ENCODE measurements at places on chromosomes 12 and 14. TPM values are rescaled to one million over a fixed set of nuclear protein-coding genes. Genes with fewer than 3 reads are reported as not detected.

The PZP gene
- 2.9 TPM for polyA plus RNA-seq

The SLC4A8 gene
- polyA plus RNA-seq: 1.1 TPM

The LUM gene
- polyA plus RNA-seq: 747 TPM

The RPGRIP1 gene
- 0.53 TPM for polyA plus RNA-seq

The LRFN5 gene
- 5.7 TPM for polyA plus RNA-seq

The TMCC3 gene
- 7.1 TPM for polyA plus RNA-seq

The KLRC3 gene
- 0.59 TPM for polyA plus RNA-seq

The FOXA1 gene
- 55.6 TPM for polyA plus RNA-seq

The HNF1A gene
- polyA plus RNA-seq: 2.2 TPM

The FAM181A gene
- polyA plus RNA-seq: 0.10 TPM

The STYK1 gene
- polyA plus RNA-seq: 0.63 TPM

The KLHDC1 gene
- polyA plus RNA-seq: 6.7 TPM

The TMEM121 gene
- 2.3 TPM for polyA plus RNA-seq

The PRIMA1 gene
- 0.37 TPM for polyA plus RNA-seq

The ZDHHC22 gene
- 0.05 TPM for polyA plus RNA-seq

The ENO2 gene
- polyA plus RNA-seq: 13.8 TPM

The BCL2L14 gene
- polyA plus RNA-seq: 0.40 TPM

The KRT73 gene
- polyA plus RNA-seq: 0.10 TPM

The BHLHE41 gene
- polyA plus RNA-seq: 0.41 TPM

The DERA gene
- polyA plus RNA-seq: 32.4 TPM

The C12orf54 gene
- polyA plus RNA-seq: 1.3 TPM

The GPX2 gene
- polyA plus RNA-seq: 0.55 TPM

The EGLN3 gene
- polyA plus RNA-seq: 44.4 TPM

The GUCY2C gene
- 0.21 TPM for polyA plus RNA-seq

The PROX2 gene
- polyA plus RNA-seq: 1.7 TPM

The PLEK2 gene
- polyA plus RNA-seq: 2.8 TPM

The CYP27B1 gene
- 1.8 TPM for polyA plus RNA-seq

The CCT2 gene
- polyA plus RNA-seq: 263 TPM
